Transverse colon (tissue), 4 donors: ENCODE measurements at places on chromosomes 3 and 15.

GRCh38 chr15:39720621-39721611 lies 61.7 kb downstream of the FSIP1 start:
- no peak for DNase-seq
- H3K4me1 ChIP-seq, result no peaks in the 10 kb centered on the region
- no peaks in the 10 kb centered on the region for H3K27me3 ChIP-seq
- no peak overlapping the region for H3K27ac ChIP-seq

GRCh38 chr3:43096761-43097160 lies 9.1 kb downstream of the POMGNT2 start:
- no peaks in the 10 kb centered on the region for H3K36me3 ChIP-seq
- peaks cover 4% of the 10 kb centered on the region for H3K4me1 ChIP-seq

- H3K27me3 ChIP-seq, result no peaks in the 10 kb centered on the region
- DNase-seq, result no peak
- H3K4me3 ChIP-seq, result no peak overlapping the region
- no peak overlapping the region for H3K27ac ChIP-seq
- no peaks in the 10 kb centered on the region for H3K4me1 ChIP-seq
- H3K36me3 ChIP-seq, result no peaks in the 10 kb centered on the region
Observed at GRCh38 chr3:132880986-132881385, 157.2 kb upstream of the TMEM108 start.

- H3K27ac ChIP-seq, result peak overlapping the region; percentile 37
- no peak for DNase-seq
- H3K4me1 ChIP-seq, result peaks cover 77% of the 10 kb centered on the region
- H3K4me3 ChIP-seq, result no peak overlapping the region
Observed at GRCh38 chr3:152317184-152317583, 48.5 kb downstream of the MBNL1 start.

- no peaks in the 10 kb centered on the region for H3K4me1 ChIP-seq
- DNase-seq, result no peak
- no peaks in the 10 kb centered on the region for H3K27me3 ChIP-seq
- no peaks in the 10 kb centered on the region for H3K36me3 ChIP-seq
Observed at GRCh38 chr15:87631093-87631492, 625.4 kb downstream of the NTRK3 start.
